ENCODE measurements at places on chromosomes 16 and 17.
A peak's percentile ranks its signal among the peaks of the same experiment; 100 is the strongest.

DNA sequence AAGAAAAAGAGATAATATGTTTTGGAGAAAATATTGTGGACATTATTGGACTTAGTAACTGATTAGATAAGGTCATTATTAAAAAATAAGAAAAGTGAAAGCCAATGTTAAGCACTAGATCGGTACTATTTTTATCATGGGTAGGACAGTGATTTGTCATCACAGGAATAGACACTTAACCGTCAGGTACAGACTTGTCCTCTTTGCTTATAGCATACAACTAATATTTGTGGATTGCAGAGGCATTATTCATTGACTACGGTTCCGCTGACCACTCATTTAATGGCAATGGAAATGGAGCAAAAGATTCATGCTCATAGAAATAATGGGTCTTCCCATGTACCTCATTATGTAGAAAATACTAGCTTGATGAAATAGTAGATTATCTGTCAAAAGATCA, 596.3 kb upstream of the CA10 start:
- DNase-seq = no peak

GRCh38 chr17:63722403-63722802, 19.2 kb downstream of the STRADA start:
- DNase-seq = no peak

GRCh38 chr17:38671939-38672720, 2.6 kb downstream of the EPOP start:
- no peak for DNase-seq

GRCh38 chr16:13936596-13937081, 16.7 kb downstream of the ERCC4 start:
- DNase-seq = no peak

DNA sequence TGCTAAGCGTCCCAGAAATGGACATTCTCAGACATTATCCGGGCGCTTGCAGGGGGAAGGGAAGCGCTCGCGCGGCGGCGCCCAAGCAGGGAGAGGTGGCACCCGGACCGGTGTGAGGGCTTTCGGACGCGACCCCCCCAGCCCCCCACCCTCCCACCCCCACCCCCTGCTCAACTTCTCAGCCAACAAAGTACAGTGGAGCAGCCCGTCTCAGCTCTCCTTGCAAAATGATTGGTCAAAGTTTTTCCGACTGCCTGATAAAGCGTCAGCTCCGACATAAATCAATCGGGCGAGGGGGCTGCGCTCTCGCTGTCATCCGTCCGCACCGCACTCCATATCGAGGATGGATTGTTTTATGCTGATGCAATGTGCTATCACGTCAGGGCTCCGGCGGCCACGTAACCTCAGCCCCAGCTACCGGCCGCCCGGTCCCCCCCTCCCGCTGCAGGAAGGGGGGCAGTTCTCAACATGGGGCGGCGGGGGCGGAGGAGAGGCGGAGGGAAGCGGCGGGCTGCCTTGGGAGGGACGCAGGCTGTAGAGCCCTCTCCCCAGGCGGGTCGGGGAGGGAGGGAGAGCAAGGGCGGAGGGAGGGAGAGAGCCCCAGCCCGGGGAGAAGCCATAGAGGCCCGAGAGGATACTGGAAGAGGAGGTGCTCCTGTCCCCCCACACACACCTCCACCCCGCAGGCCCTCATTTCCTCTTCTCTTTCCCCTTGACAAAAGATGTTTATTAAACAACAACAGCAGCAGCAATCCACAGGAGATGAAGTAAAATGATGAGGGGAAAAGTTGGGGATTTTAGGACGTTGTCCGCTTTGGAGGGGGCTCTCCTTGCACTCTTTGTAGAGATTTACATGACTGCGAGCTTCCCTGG, at the start of gene HOXB9:
TSS of gene HOXB9 (minus strand) at position 114 of the 873 bp plus-strand sequence. CDS start at position 25, 89 bp downstream.
- DNase-seq = peak; percentile 42

- no peak for DNase-seq
Observed at GRCh38 chr16:85227084-85227945, 115.0 kb upstream of the CIBAR2 start.

- no peak for DNase-seq
Observed at GRCh38 chr16:22933173-22933572, 119.2 kb downstream of the HS3ST2 start.

GRCh38 chr16:85428168-85428898, 184.8 kb upstream of the GSE1 start:
- peak; percentile 49 for DNase-seq

DNA sequence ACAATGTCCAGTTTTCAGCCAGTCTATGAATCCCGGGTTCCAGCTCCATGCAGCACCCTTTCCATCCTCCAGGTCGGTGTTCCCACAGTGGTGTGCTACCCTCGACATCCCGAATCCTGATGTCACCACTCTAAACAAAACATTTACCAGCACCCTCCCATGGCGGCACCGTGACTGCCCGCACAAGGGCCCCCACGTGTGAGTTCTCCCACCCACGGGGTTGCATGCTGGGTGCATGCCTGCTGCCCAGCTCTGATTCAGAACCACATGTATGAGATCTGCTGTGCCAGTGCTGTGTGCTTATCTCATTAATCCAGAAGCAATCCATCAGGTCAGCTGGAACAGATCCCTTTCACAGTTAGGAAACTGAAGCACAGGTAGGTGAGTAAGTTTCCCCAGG, 57.4 kb downstream of the C16orf78 start:
- no peak for DNase-seq

GRCh38 chr17:71486261-71486660, 634.6 kb upstream of the SOX9 start:
- DNase-seq = no peak

DNA sequence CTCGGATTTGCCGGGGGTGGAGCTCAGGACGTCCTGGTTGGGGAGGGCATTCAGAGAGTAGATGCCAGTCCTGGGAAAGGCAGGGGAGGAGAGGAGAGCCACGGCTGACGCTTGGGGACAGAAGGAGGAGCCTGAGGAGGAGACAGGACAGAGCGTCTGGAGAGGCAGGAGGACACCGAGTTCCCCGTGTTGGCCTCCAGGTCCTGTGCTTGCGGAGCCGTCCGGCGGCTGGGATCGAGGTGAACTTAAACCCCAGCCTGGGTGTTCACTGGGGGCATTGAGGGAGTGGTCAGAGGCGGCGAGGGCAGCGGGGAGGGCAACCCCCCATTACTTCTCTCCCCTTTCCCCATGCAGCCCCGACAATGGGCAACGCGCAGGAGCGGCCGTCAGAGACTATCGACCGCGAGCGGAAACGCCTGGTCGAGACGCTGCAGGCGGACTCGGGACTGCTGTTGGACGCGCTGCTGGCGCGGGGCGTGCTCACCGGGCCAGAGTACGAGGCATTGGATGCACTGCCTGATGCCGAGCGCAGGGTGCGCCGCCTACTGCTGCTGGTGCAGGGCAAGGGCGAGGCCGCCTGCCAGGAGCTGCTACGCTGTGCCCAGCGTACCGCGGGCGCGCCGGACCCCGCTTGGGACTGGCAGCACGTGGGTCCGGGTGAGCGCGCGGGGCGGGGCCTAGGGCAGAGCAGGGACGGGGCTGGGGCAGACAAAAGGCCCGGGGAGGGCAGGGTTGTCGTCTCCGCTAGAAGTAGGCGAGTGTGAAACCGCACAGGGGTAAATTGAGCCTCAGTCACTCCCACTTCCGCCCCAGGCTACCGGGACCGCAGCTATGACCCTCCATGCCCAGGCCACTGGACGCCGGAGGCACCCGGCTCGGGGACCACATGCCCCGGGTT, 3.7 kb downstream of the NOL3 start:
- DNase-seq = peak; percentile 59

DNA sequence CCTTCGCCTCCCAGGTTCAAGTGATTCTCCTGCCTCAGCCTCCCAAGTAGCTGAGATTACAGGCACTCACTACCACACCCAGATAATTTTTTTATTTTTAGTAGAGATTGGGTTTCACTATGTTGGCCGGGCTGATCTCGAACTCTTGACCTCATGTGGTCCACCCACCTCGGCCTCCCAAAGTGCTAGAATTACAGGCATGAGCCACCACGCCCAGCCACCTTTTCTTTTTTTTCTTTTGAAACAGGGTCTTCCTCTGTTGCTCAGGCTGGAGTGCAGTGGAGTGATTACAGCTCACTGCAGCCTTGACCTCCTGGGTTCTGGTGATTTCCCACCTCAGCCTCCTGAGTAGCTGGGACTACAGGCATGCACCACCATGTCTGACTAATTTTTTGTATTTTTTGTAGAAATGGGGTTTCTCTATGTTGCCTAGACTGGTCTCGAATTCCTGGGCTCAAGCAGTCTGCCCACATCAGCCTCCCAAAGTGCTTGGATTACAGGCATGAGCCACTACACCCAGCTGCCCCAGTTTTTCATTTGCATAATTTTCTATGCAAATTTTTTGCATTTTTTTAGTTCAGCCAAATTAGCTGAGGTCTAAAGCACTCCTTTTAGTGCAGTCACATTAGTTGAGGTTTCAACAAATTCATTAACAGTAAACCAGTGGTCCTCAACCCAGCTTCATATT, 11.3 kb downstream of the WWP2 start:
- no peak for DNase-seq

GRCh38 chr16:49793244-49793643, 62.7 kb downstream of the ZNF423 start:
- no peak for DNase-seq

DNA sequence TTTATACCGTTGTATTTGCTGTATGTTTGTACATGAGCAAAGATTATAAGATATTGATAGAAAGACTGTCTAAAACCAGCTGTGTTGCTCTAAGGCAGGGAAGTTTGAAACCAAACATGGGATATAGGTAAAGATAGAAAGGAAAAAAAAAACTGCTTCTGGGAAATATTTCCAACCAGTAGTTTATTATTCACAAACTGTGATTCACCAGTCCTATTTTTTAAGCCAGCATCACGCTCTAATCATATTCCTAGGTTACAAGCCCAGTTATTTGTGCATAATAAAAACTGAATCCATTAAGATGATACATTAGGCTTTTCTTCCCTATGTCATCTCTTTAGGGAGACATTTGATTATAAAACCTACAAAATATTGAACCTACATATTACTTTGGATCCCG, 4.0 kb downstream of the ERN1 start:
- DNase-seq = no peak

DNA sequence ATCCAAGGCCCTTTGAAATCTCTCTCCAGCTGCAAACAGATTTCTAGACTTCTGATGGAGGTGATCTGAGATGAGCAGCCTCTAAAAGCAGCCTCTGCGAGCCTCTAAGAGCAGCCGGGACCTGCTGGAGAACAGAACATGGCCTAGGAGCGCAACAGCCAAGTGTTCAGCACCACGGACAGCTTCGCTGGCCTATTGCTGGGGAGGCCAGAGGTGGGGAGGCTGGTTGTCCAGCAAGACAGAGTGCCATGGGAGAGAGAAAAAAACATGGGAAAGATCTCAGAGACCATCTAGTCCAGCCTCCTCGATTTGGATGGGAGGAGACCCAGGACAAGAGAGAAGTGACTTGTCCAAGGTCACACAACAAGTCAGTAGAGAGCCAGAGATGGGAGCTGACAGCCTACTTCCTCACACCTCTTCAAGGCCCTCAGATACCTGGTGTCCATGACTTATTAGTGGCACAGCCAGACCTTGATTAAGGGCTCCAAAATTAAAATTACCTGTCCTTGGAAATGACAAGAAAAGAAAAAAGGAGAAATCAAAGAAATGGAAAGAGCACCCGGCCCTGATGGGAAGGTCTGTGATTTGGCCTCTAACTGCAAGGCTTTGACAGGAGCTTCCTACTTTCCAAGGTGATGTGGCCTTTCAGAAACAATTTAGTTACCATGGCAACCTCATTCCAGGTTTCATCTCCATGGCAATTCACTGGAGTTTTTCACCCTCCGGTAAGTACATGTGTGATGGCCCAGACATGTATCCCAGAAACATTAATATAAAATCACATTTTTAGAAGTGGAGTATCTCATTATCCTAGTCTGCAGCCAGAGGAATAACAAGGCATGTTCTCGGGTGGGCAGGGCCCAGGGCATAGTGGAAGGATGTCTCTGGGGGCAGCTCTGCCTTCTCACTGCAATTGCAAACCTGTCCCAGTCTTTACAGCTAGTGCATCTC, 14.5 kb downstream of the RPRML start:
- DNase-seq = no peak

- peak; percentile 75 for DNase-seq
Observed at GRCh38 chr16:89217388-89218191, at the start of gene ZNF778. TSS of gene ZNF778 (plus strand) at chr16:89217703. CDS start at chr16:89221128, 3,425 bp downstream.

GRCh38 chr16:54289945-54290832, 3.6 kb upstream of the IRX3 start:
- DNase-seq = no peak

DNA sequence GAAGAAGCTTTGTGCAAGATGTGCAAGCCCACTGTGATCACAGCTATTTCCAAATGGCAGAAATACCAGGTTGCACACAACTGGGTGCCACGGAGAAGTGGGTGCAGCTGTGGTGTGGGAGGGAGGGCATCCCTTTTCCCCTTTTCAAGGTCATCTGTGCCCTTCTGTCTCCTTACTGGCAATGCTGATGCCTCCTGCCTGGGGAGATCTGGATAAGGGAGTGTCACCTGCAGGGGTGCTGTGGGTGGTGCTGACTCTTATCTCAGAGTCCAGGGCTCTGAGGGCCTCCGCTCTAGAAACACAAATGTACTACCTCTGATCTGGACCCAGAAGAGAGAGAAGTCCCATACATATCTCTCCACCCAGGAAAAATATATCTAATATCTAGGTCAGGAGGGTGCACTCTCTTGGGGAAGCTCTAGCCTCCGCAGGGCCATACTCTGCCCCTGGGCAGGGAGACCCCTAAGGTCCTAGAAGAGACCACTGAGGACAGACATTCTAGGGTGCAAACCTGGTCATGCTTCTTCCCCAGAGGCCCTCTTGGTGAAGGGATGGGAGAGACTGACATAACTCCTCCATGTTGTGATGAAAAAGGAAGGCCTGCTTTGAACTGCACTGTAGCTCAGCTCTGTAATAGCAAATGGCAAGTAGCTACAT, 18.5 kb downstream of the NPRL3 start:
- no peak for DNase-seq

GRCh38 chr17:74921026-74921681, 1.9 kb downstream of the USH1G start:
- DNase-seq = no peak

DNA sequence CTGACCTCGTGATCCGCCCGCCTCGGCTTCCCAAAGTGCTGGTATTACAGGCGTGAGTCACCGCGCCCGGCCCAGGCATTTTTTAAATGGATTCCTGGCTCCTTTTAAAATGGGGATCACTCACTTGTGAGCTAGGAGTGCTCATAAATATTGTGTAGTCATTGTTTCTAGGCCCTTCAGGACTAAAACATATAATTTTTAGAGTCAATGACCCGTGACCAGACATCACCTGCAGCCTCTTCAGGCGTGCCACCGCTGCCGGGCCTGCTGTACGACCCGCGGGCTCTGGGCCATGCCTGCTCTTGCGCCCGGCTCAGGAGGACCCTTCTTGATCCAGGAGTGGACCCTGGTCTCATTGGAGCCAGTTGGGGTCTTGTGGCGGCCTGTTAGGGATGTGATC, 30.8 kb downstream of the EFCAB5 start:
- DNase-seq = no peak

Measured in activated gamma-delta T cell treated with Interleukin-2 at 50 U/mL for 16 hours (primary cell).